ENCODE measurements at places on chromosomes 16 and 17.

DNA sequence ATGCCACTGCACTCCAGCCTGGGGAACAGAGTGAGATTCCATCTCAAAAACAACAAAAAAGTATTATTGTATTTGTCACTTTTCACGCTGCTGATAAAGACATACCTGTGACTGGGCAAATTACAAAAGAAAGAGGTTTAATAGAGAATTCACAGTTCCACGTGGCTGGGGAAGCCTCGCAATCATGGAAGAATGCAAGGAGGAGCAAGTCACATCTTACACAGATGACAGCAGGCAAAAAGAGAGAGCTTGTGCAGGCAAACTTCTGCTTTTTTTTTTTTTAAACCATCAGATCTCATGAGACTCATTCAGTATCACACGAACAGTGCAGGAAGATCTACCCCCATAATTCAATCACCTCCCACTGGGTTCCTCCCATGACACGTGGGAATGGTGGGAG lies 41.5 kb upstream of the ETV4 start:
- DNase-seq, result no peak

GRCh38 chr17:72354071-72354470 lies 233.3 kb downstream of the SOX9 start:
- DNase-seq, result no peak

GRCh38 chr16:70159355-70160348 lies 13.9 kb upstream of the CLEC18C start:
- DNase-seq, result no peak

DNA sequence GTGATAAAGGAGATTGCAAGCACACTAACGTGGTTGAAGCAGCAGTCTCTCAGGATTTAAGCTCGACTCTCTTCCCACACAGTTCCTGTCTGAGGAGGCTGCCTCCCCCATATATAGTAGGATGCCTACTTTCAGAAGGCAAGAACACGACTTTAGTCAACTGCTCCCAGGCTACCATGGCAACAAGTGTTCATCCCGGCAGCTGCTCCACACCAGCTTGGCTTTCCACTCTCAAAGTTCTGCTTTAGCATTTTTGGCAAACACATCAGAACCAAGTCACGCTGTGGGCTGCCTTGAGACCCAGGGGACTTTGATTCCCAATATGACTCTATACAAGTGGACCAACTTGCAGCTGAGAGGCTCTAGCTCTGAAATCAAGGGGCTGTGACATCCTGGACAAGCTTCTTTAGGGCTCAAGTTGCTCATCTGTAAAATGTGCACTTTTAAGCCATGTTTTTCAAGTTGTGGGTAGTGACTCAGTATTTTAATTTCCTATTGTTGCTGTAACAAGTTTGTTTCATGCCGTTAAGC lies 16.5 kb downstream of the ZP2 start:
- DNase-seq, result no peak

- no peak for DNase-seq
Observed at GRCh38 chr16:48498769-48499631, 111.0 kb downstream of the N4BP1 start.
